T-cell (primary cell): ENCODE measurements at places on chromosomes 12 and 14.

- DNase-seq = no peak
Observed at GRCh38 chr12:104323899-104324298, 20.4 kb downstream of the EID3 start.

GRCh38 chr12:119547001-119547400, 46.6 kb upstream of the TMEM233 start:
- no peak for DNase-seq

DNA sequence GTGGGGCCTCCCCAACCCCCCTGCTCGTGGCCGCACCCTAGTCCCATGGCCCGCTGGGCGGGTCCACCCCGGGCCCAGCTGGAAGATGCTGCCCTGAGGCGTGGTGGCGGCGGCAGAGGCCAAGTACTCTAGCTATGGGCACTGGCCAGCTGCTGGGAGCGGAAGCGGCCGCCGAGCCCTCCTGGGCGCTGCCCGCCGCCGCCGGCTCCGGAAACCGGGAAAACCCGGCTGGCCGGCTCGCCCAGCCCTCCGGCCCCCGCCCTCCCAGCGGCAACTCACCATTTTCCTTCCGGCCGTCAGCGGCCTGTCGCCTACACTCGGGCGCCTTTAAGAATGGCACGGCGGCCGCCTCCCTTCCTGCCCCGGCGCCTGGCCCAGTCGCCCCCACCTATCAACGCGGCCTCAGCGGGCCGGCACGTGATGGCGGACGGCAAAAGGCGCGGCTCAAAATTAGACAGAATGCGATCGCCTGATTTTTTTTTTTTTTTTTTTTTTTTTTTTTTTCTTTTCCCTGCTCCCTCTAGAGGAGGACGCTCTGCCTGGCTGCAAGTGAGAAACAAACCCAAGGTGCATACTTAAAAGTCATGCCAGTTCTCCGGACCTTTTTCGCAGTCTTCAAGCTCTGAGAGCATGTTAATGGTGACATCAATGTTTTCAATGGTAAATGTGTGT, at the start of gene GMFB:
TSS of gene GMFB (minus strand) at position 335 of the 672 bp plus-strand sequence. CDS start at position 282, 53 bp downstream.
- DNase-seq = peak; percentile 87

- no peak for DNase-seq
Observed at GRCh38 chr12:29244159-29244765, 95.2 kb downstream of the FAR2 start.

GRCh38 chr14:41636492-41637392, 30.1 kb downstream of the LRFN5 start:
- DNase-seq = no peak

DNA sequence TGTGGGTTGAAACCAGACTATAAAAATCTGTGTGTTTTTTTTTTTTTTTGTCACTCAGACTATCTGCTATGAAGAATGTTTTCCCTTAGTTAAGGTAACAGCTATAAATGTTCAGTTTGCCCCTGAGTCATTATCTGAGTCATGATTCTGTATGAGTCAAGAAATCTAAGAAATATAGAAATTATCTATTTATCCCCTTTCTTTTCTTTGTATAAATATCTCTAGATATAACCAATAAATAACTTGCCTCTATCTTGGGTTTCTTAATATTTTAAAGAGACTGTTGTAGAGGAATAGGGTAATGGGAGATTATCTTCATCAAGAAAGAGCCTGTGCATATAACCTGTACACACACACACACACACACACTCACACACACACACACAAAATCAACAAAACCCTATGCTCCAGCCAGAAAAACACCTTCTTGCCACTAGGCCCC, 161.7 kb upstream of the EEA1 start:
- no peak for DNase-seq

DNA sequence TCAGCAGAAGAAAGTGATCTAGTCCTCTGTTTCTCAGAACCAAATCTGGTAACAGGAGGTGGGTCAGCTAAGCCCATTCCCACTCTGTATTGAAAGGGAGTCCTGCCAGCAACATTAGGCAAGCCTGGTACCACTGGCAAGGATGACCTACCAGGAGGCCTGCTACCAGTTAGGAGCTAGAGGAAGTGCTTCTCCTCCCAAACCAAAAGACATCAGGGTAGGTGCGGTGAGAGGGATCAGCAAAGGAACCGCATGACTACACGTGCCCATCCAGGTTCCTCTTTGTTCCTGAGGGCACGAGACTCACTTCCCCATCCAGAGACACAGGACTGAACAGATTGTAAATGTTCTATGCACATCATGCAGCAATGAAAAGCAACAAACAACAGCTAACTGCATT, 2.8 kb downstream of the KLRC4 start:
- no peak for DNase-seq

DNA sequence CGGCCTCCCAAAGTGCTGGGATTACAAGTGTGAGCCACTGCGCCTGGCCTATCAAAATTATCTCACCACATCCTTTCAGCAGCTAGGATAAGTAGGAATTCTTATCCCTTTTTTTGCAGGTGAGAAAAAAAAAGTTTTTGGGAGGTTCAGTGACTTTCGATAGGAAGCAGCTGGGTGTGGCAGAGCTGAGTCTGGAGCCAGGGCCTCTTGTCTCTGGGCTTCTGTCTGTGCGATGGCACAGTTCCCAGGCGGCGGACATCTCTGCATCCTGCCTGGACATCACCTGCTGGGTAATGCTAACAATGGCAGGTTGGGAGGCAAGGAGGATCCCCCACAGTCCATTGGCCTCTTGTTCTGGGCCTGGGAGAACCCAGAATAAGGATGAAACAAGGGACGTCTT, 12.5 kb downstream of the NRXN3 start:
- no peak for DNase-seq
